ENCODE measurements at places on chromosomes 5 and 9.

DNA sequence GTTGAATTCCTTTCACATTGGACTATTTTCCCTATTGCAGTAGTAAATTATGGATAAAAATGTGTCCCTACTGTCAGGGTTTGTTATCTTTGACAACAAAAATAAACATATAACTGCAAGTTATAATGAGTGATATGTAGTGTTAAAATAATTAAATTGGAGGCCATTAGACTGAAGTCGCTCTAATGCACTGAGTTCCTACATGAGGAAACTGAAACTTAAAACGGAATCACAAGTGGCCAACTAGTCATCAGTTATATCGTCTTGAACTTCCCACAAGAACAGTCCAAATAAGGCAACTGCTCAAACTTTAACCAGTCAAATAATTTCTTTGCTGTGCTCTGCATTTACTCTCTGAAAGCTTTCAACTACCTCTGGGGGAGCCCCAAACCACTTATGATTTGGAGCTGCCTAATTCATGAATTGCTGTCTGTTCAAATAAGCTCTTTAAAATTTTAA is 2.1 kb upstream of the IFT74 start:
- DNase-seq: no peak

DNA sequence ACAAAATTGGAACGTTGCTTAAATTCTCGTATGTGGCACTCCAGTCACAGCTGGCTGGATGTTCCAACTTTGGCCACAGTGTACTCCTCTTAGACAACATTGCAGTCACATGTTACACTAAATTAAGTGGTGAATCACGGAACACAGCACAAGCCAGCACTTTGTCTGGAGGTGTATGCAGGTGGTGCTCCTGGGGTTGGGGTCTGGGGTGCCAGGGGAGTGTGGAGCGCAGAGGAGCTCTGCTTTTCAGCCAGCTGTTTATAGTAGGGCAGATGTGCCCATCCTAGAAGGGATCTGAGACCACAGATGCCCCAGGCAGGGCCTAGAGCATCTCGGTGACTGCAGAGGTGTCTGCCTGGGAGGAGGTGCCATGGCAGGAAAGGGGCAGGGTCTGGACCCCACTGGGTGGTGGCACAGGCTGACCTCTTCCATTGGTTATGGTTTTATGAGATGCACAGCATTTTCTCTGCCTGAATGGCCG is 82.6 kb downstream of the WNK2 start:
- DNase-seq: no peak

DNA sequence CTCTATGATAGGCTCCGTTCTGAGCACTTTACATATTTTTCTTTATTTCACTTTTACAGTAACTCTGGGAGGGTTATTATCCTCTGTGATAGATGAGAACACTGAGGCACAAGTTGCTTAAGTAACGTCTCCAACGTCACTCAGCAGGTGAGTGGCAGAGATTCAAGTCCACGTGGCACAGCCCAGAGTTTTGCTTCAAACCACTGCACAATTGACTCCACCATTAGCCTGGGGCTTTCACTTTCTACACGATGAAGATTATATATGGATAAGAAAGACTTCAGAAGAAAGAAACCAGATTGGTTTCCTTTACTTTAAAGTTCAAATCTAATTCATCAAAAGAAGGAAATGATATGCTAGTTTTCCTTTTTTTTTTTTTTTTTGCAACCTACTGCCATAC is 245.9 kb downstream of the SYK start:
- no peak for DNase-seq

DNA sequence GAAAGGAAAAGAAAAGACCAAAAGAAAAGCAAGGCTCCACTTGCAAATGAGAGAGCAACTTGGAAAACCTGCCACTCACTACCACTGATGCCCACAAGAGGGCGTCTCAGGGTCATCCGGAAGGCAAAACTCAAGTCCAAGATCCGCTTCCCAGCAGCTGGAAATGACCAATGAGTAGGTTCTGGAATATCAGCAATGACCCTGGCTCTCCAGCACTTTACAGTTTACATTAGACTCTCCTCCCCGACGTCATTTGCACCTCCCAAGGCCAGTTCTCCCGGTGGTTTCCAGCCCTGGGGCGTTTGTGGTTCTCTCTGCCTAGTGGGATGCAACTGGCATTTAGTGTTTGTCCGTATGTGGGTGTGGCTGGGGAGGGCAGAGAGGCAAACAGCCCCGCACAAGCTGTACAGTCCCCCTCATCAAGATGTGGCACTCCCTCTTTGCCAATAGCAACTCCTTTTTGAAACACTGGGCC is 193.8 kb upstream of the ZNF618 start:
- DNase-seq: no peak

DNA sequence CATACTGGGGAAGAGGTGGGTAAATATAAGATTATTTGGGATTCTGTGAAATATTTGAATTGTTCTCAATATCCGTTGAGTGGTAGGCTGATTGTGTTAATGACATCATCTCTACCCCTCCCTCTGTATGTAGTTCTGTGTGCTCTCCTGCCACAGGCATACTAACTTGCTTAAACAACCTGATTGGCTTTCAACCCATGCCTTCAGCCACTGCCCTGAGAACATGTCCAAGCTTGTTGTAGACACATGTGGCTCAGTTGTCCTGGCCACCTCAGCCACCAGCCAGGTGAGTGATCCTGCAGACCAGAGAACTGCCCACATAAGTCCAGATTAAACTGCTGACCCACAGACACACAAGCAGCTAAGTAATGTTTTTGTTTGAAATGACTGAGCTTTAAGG is 31.1 kb downstream of the ANKS6 start:
- DNase-seq: no peak

- DNase-seq: no peak
These were observed 5.3 kb downstream of the ATOSB start for GRCh38 chr9:35110327-35110761.
